ENCODE measurements at places on chromosomes 5 and 9.
A peak's percentile ranks its signal among the peaks of the same experiment; 100 is the strongest.

GRCh38 chr5:81914696-81915095, 57.1 kb upstream of the ATG10 start:
- no peak for DNase-seq

DNA sequence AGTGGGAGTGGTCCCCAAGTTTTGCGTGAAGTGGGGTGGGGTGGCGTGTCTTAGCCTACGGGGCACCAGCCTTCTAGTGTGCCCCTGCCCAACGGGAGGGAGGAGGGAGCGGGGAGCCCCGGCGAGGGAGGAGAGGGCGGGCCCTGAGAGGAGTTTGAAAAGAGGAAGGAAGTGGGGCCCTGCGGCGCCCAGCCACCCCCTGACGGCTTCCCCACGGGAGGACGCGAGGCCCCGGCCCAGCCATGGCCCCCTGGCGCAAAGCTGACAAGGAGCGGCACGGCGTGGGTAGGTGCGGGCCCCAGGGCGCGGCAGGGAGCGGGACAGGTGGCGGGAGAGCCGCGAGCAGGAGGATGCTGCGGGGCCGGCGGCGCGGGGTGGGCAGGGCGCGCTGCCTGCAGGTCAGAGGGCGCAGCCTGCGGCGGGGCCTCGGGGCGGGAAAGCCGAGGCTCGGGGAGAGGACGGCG, at the start of gene DOCK2:
DOCK2 (plus strand) TSS at position 191 of the 464 bp plus-strand sequence; CDS start at position 243, 52 bp downstream.
- peak; percentile 21 for DNase-seq

DNA sequence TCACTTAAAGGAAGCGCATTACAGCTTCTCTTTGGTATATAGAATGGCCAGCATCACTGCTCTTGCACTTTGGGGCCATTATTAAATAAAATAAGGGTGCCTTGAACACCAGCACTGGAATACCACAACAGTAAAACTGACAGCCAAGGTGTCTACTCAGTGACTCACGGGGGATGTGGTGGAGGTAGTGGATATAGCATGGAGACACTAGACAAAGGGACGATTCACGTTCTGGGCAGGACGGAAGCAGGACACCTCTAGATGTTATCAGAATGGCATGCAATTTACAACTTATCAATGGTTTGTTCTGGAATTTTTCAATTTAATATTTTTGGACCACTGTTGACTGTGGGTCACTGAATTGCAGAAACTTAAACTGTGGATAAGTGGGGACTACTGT, 32.9 kb upstream of the PDE8B start:
- DNase-seq, result no peak

DNA sequence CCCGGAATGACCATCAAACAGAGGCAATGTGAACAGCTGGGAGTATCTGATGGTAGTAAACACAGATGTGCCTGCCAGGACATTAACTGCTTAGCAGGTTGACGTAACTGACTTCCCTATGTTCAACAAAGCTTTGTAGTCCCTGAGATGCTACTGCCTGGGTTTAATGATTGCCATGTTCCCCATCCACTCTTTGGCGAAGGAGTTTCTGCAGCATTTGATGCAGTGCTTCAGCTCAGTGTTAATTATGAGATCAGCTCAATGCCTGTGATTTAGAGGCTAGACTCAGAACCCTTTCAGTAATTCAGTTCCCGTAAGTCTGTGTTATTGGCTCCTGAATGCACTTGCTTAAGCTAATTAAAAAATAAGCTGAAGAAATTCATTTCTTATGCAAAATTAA, 547.3 kb upstream of the ZNF608 start:
- no peak for DNase-seq

DNA sequence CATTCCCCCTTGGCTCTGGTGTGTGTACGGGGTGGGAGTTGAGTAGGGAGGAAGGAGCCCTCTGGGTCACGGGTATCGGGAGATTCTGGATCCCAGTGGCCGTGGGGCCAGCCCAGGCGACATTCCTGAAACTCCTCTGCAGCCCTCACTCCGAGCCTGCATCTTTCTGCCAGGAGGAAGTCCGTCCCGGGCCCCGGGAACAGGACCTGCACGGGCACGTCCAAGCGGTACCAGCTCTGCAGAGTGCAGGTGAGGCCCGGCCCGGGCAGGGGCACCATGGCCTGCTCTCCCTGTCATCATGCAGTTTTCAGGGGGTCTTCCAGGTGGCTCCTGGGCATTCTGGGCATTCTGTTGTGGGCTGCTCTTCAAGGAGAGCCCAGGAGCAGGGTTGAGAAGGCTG, 3.7 kb downstream of the ADAMTSL2 start:
- DNase-seq, result no peak

DNA sequence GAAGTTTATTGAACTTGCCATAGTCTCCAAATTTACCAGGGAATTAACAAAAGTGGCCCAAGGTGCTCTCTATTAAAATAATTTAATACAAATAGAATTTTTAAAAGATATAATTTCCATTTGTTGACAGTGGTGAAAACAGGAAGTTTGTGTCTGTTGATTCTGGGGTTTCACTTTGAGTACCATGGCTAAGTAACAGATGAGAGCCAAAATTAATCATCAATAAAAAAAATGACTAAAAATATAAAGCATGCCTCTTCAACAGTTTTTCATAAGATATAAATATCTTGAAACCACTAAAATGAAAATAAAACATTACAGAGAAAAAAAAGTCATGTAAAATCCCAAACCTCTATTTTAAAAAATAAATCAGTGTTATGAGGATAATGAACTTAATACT, 49.8 kb downstream of the SGCD start:
- DNase-seq, result no peak

DNA sequence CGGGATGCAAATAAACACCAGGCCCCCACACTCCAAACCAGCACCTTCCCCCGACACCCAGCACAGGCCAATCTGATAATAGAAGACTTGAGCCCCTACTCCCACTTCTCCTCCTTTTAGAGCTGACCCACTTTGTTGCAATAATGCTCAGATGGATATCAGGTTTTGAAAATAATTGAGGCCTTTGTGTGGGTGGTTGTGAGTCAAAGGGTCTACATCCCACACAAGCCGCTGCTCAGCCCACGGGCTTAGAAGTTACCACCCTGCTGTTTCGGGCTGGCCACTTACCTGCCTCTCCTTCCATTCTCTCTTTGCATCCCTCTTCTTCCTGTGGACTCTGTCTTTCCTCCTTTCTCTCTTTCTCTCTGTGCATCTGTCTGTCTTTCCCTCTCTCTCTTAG, 36.2 kb upstream of the FOXI1 start:
- no peak for DNase-seq

DNA sequence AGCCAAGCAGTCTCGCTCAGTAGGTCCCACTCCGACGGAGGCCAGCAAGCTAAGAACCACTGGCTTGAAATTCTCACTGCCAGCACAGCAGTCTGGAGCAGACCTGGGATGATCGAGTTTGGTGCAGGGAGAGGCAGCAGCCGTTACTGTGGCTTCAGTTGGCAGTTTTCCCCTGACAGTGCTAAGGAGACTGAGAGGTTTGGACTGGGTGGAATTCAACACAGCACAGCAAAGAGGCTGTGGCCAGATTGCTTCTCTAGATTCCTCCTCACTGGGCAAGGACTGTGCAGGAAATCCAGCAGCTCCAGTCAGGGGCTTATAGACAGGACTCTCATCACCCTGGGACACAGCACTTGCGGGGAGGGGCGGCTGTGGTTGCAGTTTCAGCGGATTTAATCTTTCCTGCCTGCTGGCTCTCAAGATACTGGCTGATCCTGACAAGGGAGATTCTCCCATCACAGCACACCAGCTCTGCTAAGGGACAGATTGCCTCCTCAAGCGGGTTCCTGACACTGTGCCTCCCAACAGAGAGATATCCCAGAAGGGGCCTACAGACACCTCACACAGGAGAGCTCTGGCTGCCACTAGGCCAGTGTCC, 122.1 kb downstream of the YIPF5 start:
- no peak for DNase-seq

- DNase-seq, result peak; percentile 78
Measured at GRCh38 chr9:83622433-83622938, 457 bp upstream of the IDNK start.

DNA sequence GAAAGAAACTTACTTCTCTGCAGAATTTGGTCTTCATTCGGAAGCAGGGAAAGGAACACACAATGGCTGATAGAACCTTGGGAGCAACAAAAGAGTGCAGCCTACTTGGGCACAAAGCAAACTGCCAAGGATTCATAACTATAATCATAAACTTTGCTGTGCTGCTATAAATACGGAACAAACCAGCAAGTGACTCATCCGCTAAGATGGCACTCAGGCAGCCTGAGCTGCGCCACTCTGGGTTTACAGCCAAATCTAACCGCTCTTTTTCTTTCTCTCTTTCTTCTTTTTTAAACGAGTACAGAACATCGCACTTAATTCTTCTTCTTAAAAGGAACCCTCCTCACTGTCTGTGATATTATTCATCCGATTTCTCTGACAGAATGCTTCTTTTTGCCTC, 81.1 kb downstream of the PTPN3 start:
- DNase-seq, result no peak

GRCh38 chr5:11973469-11973868, 69.2 kb upstream of the CTNND2 start:
- DNase-seq, result no peak

DNA sequence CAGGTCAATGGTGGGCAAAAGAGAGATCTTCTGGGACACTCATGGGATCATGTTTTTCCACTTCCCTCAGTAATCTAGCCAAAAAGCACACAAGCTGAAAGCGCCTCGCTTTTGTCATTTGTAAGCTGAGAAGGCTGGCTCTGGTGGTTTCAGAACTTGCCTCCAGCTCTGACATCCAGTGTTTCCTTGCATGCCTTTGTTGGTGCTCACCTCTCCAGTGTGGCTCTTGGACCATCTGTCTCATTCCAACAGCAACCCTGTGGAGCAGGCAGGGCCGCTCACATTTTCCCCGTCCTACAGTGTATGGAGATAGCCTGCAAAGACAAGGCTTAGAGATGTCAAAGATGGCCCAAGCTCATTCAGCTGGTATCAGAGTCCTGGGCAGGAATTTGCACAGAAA, 160.8 kb upstream of the KLF4 start:
- no peak for DNase-seq

- DNase-seq, result no peak
Measured at GRCh38 chr5:135478938-135479337, 26.8 kb upstream of the TIFAB start.

- DNase-seq, result no peak
Measured at GRCh38 chr9:7366121-7366520, 433.5 kb downstream of the DMAC1 start.

DNA sequence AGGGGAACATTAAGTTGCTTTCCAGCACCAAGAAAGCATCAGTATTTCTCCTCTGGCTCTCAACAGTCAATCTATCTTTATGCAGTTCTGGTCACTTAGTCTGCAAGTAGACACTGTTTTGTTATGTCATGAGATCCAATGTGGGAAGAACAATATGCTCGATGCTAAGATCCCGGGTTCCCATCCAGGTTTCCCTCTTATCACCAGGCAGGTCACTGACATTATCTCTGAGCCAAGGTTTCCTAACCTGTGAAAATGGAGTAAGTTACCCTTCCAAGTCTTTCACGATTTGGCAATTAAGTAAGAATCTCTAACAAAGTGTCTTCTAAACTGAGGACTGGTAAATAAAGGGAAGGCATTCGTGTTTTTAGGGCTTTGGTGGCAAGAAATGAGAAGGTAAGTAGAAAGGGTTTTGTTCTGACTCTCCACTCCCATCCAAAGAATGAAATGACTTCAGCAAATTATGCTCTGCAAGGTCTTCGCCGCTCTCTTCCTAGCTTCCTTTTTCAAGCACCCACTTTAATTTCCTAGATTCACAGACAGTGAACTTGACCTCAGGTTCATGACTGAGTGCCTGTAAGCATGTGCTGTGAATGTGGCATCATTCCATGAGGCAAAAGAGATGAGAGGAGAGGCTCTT, 86.4 kb downstream of the DCP2 start:
- no peak for DNase-seq

- peak; percentile 53 for DNase-seq
Measured at GRCh38 chr5:87411973-87412629, 629 bp downstream of the CCNH start.

DNA sequence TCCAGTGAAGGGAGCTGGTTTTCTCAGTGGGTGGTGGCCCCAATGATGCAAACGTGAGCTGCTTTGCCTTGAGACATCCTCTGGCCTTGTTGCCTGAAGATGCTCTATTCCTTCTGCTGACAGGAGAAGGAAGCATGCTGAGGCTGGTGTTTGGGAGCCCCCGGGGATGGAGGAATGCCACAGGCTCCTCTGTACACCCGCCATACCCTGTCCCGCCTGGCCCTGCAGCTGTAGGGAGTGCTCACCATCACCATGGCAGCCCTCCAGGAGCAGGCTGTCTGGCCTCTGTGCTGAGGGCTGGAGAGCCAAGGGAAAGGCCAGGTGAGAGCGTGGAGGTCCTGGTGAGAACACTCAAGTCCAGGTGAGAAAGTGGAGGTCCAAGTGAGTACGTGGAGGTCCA, 134.4 kb downstream of the MRPL36 start:
- no peak for DNase-seq

- no peak for DNase-seq
Measured at GRCh38 chr5:169098331-169099121, 202.4 kb downstream of the SLIT3 start.

GRCh38 chr9:136372561-136373299, 739 bp downstream of the CARD9 start:
- DNase-seq, result peak; percentile 51

- DNase-seq, result no peak
Measured at GRCh38 chr5:168808051-168808616, 229.0 kb upstream of the PANK3 start.

DNA sequence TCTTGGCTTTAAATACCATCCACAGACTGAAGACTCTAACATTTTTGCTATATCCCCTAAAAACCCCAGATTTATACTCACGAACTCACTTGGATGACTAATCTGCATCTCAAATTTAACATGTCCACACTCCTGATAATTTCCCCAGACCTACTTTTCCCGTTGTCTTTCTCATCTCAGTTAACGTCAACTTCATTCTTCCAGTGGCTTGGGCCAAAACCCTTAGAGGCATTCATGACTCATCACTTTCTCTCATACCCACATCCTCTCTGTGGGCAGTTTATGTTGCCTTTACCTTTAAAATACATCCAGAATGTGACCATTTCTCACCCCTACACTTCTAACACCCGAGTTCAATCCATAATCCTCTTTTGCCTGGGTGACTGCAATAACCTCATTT, 96.7 kb downstream of the EDIL3 start:
- DNase-seq, result no peak

DNA sequence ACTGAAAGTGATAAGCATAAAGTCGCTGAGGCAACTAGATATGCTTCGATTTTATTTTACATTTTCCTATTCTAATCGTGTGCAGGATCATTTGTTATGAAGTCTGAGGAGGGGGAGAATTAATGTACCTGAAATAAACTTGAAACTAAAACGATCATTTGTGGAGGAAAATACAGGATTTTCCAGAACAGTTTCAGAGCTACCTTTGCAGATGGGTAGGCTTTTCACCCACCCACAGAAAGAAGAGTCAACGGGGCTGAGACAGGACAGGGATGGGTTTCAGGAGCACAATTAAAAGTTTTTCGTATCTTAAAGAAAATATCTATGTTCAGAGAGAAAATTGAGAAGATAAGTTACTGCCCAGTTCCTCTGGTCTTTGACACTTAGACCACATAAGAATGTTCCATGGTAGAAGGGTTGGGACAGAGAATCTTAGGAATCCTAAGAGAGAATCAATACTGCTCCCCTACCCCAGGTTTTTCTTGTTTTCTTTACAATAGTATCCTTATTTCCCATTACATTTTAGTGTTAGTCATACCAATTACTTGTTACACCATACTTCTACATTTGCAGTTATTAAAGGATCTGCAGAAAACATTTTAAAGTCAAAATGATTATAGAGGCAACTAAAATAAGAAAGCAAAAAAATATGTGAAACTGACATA, 211.4 kb downstream of the DEPDC1B start:
- DNase-seq, result no peak

- DNase-seq, result no peak
Measured at GRCh38 chr5:128844354-128844923, 120.8 kb upstream of the SLC27A6 start.

GRCh38 chr5:15929611-15930263, 249.9 kb downstream of the MARCHF11 start:
- DNase-seq, result no peak
